ENCODE measurements at places on chromosomes 2 and 18.

DNA sequence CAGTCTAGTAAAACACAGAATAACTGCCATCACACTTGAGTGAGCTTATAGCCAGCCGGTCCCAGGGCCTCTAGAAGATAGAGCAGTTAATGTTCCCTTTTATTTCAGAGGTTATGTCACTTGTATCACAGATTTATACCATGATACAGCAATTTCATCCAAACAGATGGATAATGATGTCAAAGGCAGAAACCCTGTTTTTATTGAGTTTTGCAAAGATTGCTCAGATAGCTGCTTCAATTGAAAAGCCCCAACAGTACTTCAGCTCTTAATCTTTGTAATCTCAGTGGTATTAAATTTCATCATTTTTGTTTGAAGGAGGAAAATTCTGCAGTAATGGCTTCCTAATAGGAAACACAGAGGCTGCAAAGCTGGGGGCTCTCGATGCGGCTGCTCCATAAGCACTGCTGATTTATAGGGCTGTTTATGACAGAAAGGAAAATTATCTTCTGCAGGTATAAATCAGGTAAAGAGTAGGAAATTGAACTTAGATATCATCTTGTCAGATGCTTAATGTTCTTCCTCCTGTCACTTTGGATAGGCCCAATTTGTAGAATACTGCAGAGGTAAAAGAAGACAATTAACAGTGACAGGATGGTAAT is 112.3 kb downstream of the LNPK start:
- no peak for DNase-seq

DNA sequence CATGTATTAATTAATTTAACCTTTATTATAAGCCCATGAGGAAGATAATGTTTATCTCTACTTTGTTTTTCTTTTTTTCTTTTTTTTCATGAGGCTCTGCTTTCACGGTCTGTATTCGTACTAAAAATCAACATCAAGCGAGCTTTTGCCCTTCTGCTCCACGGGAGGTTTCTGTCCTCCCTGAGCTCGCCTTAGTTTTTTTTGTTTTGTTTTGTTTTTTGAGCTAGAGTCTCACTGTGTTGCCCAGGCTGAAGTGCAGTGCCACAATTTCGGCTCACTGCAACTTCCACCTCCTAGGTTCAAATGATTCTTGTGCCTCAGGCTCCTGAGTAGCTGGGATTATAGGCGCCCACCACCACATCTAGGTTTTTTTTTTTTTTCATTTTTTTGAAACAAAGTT is 29.9 kb upstream of the BMPR2 start:
- no peak for DNase-seq

- DNase-seq: no peak
These were observed 1.7 kb upstream of the ASAP2 start for GRCh38 chr2:9204939-9205338.

- DNase-seq: no peak
These were observed 527.2 kb upstream of the FAM98A start for GRCh38 chr2:34126279-34126678.

DNA sequence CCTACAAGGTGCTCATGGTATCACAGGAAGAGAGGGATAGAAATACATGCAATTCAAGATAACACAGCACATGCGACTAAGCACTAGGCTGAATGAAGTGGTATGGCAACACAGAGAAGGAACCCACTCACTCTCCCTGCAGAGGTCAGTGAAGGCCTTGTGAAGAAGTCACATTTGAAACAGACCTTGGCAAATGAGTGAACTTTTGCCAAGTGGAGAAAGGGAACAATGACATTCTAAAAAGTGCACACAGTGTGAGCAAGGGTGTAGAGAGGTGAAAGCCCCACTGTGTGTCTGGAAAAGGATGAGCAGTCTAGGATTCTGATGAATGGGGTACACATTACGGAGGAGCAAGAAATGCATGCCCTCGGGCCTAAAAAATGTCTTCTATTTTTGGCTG is 23.3 kb downstream of the KLF7 start:
- DNase-seq: peak; percentile 82

DNA sequence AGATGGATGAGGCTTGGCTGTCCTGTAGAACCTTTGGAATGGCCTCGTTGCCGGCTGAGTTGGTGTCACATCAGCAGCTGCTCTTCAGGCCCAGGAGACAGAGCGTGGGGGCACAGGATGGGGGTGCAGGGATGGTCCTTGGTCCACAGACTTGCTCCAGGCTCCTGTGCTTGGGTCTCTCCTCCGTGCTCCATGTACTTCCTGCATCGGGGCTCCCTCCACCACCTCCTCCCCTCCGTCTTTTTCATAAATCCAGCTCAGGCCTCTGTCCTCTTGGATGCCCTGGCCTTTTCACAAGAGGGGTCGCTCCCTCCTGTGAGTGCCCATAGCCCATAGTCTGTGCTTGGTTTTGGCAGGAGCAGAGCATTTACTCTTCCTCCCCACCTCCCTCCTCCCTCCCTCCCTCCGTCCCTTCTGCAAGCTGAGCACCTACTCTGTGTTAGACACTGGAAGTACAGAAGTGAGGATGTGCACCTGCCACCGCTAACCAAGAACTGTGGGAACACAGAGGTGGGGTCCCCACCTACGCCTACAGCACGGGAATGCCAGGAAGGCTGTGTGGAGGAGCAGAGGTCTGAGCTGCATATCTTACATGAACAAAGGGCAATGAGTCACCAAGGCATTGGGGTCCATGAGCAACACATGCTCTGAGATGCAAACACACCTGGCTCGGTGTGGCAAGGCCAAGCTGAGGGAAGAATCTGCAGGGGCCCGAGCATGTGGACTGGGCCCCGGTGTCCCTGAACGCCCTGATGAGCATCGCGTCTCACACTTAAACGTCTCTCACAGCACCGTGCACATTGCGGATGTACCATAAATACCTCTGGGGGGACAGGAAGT is 458.7 kb upstream of the HS6ST1 start:
- DNase-seq: no peak

DNA sequence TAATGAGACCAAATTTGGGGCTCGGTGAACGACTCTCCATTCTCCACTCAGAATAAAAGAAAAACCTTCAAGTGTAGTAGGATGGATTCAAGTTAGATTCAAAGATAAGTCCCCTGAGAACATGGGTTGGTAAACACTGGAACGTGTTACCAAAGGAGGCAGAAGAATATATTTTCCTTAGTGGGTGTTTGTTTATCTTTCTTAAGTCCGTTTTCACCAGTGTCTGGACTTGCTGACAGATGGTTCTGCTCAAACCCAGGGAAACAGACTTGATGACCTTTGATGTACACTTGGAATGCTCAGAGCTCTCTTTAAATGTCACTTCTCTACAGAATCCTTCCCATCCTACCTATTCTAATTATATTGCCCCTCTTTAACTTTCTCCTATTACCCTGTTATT is 310.3 kb upstream of the ZNF521 start:
- DNase-seq: no peak

DNA sequence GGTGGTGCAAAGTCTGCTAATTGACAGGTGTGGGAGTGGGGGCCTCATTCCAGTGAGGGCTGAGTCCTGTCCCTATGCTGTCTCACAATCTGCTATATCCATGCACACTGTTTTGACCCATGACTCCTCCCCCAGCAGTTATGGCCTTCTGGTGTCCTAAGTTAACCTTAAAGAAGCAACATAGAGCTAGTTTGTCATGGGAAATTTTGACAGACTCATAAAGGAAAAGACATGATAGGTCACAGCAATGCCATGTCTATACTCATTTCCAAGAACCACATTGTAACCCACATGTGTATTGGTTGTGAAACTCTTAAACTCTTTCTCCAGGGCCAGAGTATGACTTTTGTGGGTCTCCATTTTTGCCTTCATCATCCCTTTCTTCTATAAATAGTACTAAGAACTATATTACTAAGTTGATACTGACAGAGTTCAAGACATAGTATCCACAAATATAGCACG is 78.2 kb upstream of the SLC1A4 start:
- DNase-seq: peak; percentile 60

DNA sequence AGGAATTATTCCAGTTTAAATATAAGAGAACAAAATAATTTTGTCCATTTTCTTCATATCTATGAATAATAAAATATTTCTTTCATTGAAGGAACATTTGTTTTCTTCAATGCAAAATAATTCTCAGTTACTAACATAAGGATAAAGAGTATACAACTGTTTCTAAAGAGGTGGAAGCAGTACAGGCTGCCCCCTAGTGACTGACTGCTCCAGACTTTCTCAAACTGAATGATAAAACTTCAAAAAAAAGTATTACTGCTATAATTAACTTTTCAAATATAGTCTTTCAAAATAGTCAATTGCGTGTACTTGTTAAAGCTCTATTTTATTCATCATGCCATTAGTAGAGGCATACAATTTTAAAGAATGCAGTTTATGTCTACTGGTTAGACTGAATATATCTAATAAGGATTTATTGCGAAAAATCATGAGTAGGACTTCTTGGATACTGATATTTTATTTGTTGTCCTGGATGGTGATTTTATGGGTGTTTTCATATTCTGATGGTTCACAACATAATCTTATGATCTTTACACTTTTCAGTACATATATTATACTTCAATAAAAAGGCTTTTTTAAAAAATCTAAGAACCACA is 100.1 kb downstream of the WDPCP start:
- peak; percentile 45 for DNase-seq

DNA sequence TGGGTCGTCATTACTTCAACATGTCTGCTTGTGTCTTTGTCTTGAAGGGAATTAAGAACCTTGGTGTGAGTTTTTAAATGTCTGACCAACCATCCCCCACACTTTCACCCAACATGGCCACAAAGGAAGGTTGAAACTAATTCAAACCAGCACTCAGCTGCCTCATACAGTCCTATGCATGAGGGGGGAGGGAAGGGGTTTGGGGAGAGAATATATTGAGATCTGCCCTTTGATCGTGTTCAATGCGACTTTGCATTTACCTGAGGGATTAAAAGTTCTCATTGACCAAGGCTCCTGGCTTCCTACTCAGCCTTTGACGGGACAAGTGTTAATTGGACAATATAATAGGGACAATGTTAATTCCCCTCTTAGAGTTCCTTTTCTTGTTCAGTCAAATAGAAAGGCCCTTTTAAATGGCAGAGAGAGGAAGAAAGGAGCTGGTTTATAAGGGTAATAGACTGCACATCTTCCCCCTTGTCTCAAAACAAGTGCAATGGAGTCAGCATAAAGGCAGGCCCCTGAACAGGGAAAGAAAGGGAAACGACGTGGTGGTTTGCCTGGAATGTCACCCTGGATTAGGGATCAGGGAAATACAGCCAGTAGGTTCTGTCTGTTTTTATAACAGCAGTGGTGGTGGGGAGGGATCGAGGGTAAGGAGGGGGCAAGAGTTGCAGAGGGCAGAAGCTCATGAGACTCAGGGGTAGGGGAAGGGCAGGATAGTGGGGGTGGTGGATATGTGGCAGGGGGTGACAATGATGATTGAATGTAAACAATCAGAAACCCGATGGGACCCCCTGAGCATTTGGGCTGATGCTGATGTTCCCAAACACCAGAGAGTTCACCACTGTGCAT is 198.7 kb downstream of the MYCN start:
- DNase-seq: no peak

GRCh38 chr2:120150040-120150482 is 73.1 kb downstream of the TMEM185B start:
- DNase-seq: no peak

GRCh38 chr2:98086491-98087446 is at the start of gene VWA3B:
Gene VWA3B, plus strand, starts transcription at chr2:98087167. Its CDS starts 5,926 bp downstream, at chr2:98093093.
- DNase-seq: peak; percentile 28

DNA sequence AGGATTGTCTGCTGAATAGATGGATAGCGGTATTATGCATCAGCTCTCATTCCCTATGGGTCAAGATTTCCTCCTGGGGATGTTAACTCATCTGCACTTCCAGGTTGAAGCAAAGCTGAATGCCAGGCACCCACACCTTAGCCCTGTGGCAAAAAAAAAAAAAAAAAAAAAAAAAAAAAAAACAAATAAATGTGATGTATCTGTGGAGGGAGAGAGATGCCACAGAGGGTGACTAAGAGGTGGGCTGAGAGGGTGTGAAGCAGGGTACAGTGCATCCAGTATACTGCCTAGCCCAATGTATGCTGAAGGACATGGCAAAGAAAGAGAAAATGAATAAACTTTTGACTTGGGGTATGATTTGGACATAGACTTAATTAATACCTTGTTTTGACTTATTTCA is 91.4 kb downstream of the COPS8 start:
- no peak for DNase-seq

GRCh38 chr2:234953116-234954031 is 1.6 kb downstream of the SH3BP4 start:
- no peak for DNase-seq

DNA sequence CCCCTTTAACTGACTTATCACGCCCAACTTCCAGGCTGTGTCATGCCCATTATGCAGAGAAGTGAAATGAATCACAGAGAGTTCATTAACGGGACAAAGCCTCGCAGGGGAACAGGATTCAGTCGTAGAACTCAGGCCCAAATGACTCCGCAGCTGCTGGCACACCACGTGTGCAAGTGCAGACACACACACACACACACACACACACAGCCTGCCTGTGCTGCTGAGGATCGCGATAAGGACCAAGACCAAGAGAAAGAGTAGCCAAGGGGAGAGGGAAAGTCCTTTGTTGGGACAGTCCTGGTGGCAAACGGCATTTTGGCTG is 90.0 kb upstream of the TAF1B start:
- peak; percentile 66 for DNase-seq

- DNase-seq: no peak
These were observed 308.6 kb downstream of the PIEZO2 start for GRCh38 chr18:10840743-10841142.

DNA sequence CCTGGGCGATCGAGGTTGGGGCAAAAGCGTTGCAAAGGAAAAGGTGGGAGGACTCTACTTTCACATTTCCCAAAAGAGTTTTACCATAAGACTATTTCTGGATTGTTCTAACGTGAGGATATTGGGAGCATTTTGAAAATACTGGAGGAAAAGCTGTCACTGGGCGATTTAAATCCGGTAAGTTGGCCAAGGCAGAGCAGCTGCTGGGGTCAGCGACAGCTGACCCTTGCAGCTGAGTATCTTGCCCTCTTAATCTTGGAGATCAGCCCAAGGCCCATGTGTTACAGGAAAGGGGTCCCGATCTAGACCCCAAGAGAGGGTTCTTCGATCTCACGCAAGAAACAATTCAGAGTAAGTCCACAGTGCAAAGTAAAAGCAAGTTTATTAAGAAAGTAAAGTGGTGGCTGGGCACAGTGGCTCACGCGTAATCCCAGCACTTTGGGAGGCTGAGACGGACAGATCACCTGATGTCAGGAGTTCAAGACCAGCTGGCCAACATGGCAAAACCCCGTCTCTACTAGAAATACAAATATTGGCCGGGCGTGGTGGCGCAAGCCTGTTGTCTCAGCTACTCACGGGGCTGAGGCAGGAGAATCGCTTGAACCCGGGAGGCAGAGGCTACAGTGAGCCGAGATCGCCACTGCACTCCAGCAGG is 964 bp upstream of the ST3GAL5 start:
- no peak for DNase-seq

Measured in NB4 (cell line).